ENCODE measurements at places on chromosomes 3 and 15.

DNA sequence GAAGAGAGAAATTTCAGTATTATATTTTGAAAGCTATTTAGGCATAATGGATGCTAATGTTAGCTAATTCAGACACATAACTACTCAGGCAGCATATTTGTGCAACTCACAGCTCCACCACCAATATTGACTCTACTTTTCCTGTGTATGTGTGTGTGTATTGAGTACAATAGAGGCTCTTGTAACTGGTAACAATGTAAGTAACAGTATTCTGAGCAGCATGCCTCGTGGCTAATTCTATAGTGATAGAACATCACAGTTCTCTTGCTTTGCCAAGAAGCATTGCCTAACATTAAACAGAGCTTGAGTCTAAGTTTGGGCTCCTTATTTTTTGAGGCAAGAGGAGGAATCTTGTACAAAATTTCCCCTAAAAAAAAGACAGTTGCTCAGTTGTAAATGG lies 98.6 kb upstream of the ARHGEF26 start:
- DNase-seq, result no peak

GRCh38 chr3:34254285-34254684 lies 455.9 kb downstream of the PDCD6IP start:
- DNase-seq, result no peak

DNA sequence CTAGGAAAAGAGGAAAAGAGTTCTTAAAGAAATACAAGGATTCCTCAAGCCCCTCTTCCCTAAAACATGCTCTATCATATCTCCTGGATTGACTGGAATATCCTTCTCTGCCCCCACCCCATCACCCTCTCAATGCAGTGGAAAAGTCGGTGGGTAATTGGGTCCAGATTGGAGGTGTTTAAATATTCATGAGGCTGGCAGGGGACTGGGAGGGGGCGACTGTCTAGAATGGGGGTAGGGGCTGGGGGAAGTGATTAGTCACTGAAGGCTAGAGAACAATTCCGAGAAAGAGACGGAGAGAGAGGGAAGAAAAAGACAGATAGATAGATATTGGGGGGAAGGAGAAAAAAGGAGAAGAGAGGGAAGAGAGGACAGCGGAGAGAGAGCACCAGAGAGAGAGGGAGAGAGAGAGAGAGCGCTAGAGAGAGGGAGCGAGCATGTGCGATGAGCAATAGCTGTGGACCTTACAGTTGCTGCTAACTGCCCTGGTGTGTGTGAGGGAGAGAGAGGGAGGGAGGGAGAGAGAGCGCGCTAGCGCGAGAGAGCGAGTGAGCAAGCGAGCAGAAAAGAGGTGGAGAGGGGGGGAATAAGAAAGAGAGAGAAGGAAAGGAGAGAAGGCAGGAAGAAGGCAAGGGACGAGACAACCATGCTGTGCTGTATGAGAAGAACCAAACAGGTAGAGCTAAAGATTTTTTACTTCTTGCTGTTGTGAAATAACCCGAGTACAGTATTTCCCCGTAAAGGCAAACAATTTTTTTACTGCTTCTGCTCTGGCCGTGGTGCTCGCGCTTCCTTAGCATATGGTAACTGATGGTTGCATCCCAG lies at the start of gene GAP43:
Gene GAP43, plus strand, starts transcription at position 467 of the 825 bp plus-strand sequence. Its CDS starts 180 bp downstream, at position 647.
- no peak for DNase-seq

DNA sequence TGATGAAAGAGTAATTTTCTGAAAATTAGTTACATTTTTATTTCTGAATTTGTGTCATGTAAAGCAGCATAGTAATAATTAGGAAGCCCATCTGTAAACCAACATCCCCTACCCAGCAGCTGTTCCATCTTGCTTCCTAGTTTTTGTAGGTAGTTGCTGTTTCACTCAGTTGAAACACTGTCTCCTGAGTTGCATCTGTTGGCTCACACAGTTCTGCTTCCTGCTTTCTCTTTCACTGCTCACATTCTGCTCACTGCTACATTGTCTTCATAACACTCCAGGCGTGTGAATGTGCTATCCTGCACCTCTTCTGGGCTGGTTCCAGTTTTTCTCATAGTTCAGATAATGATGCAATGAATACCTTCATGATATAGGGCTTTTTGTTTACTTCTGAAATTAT lies 123.4 kb downstream of the EPHB1 start:
- no peak for DNase-seq

GRCh38 chr15:81003097-81003350 lies 2.3 kb downstream of the TLNRD1 start:
- no peak for DNase-seq

DNA sequence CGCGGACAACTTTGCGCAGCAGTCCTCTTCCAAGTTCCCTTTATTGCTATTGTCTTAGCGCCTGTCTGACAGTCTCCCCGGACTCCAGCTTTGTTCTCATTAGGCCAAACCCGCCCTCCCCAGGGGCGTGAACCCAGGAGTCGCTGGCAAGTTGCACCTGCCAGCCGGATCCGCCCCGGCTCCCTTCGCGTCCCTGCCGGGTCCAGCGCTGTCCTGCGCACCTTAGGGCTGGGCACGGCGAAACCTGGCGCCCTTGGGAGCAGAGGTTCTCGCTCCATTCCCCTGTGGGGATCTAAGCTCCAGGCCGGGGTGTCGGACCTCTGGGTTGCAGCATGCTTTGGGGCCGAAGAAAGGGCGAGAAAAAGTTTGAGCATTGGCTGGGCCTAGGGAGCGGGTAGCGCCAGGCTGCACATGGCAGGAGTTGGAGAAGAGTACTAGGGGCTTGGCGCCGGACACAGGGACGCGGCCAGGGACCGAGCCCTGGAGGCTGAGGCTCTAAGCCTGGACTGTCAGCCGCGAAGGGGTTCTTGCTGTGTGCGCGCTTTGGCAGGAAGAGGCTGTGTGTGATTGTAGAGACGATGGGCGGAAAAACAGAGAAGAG lies 335.1 kb upstream of the THRB start:
- DNase-seq, result no peak

DNA sequence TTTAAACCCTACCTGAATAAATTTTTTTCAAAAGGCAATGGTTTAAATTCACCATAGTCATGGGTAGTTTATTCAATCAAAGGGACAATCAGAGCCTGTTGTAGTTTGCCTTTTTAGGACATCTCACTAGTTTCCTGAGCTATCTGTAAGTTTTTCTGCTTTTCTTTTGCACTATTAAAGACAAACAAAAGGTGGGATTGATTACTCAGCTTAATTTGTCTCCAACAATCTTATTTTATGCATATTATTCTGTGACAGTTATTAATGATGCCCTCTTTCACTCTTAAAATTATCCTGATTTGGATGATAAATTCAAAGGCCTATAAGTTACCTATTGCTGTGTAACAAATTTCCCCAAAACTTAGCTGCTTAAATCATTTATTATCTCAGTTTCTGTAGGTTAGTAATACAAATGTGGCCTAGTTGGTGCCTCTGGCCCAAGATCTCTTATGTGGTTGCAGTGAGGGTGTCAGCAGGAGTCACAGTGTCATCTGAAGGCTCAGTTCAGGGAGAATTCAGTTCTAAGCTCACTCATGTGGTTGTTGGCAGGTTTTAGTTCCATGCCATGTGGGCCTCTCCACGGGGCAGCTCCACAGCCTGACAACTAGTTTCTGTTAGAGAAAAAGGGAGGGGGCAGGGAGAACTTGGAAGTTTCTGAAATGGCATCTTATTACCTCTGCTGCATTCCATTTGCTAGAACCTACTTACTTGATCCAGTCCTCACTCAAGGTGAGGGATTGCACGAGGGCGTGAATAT lies 16.0 kb downstream of the ARMC8 start:
- no peak for DNase-seq

DNA sequence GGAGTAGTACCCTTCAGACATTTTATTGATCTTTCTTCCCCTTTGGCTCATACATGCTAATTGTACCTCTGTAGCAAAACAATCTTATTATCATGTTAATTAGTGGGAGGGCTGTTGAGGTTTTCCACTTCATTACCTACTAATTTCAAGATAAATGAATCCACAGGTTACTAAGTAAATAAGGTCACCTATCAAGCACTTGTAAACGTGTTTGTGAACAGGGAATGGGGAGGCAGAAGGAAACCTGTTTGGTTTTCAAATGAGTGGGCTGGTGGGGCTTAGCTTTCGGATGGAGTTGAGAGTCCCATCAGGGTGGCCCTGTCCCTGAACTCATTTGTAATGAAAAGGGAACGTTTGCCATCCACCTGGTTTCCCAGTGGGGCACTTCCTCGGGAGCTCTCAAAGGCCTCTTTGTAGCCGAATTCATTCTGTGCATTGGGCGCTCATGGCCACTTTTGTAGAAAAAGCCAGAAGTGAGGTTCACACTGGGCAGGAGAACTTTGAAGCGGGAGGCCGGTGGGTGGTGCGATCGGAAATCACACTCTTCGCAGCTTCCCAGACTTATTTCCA lies 419.8 kb upstream of the NR2F2 start:
- DNase-seq, result no peak

GRCh38 chr15:49991587-49991986 lies 127.4 kb downstream of the ATP8B4 start:
- DNase-seq, result no peak

DNA sequence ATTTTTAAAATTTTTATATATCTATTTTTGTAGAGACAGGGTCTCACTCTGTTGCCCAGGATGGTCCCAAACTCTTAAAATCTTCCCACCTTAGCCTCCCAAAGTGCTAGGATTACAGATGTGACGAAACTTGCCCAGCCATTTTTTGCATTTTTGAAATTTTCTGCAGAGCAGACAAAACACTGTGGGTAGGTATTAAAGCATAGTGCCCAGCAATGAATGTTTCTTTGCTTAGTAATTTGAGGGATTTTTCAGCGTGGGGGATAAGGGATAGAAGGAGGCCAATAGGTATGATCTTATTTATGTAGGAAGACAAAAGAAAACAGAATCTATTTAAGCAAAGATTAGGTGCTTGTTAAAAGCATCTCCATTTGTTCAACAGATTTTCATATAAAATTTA lies 446.8 kb upstream of the DPH6 start:
- no peak for DNase-seq

DNA sequence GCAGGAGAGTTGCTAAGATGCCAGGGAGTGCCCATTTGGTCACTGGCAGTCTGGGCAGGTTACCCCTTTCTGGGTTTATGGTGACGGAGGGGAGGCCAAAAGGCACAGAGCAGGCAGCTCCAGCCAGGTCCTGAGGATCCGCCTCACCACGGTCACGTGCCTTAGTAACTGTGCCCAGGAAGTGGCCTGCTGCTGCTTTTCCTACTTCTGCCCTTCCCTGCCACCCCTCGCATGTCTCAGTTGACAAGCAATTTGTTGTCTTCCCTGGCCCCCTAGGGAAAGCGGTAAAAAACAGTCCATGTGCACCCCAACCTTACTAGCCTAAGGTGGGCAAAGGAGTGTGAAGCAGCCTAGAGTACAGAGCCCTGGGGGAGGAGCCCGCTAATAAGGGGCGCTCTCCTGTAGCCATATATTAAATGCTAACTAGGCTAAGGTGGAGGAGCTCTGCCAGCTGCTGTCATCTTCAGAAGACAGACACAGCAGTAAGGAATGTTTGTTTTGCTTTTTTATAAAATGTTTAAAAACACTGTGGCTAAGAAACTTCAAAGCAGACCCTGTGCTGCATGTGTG lies 9.1 kb upstream of the LIPH start:
- DNase-seq, result peak; percentile 15

DNA sequence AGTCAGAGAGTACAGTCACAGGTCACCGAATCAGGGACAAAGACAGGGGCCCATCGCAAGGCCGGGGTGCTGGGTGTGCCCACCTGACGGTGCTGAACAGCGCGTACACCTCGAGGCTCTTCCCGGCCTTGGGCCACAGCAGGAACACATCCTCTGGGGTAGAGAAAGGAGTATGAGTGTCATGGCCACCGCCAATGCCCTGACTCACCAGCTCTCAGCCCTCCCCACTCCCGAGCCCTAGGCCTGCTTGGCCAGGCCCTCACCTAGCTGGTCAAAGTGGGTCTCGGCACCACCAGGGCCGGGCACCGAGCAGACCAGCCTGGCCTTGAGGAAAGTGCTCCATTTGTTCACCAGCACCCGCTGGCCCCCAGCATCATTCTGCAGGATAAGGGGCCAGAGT lies 4.2 kb downstream of the SEMA3G start:
- no peak for DNase-seq

DNA sequence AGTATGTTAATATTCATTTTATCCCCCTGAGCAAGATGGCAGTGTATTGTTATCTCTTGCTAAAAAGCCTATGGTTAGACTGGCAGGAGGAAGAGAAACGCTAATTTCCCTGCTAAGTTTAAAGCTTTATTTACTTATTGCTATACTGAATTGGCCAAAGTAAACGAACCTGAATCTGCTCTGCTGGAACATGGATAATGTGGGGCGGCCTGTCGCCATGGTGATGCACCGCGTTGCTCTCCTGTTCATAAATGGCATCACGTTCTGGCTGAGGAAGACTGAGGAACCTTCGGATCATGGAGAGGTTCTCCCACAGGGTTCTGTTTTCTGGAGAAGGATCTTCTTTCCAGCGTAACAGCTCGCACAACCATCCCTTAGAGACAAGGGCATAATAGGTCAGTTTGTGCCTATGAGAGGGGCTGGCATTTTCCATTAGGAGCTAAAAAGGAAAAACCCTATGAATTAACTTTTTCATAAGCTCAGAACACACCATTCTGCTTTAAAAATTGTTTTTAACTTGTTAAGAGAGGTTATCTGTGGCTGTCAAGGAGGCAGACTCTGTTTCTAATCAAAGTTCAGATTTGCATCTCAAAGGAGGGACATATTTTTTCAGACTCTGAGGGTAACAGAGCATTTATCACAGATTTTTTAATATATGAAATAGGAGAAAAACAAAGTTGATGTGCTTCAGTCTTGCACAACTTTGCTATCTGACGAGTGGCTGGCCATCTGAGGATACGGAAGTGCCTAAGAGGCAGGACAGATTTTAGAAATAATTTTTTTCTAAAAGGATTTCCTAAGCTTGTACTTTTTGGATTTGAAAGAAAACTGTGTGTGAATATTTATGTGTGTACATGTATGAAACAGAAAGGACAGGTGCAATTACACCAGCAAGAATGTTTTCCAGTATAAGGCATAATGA lies 73.1 kb downstream of the SATB1 start:
- DNase-seq, result no peak

Data from CD4-positive, alpha-beta T cell treated with Interleukin-1 beta for 1 hour (primary cell).